ENCODE measurements at places on chromosomes 11 and 22.

- no peak for DNase-seq
These were observed at the start of gene ACCSL for GRCh38 chr11:44047931-44048431. Gene ACCSL (plus strand): TSS chr11:44047981. CDS start chr11:44048037, 56 bp downstream.

DNA sequence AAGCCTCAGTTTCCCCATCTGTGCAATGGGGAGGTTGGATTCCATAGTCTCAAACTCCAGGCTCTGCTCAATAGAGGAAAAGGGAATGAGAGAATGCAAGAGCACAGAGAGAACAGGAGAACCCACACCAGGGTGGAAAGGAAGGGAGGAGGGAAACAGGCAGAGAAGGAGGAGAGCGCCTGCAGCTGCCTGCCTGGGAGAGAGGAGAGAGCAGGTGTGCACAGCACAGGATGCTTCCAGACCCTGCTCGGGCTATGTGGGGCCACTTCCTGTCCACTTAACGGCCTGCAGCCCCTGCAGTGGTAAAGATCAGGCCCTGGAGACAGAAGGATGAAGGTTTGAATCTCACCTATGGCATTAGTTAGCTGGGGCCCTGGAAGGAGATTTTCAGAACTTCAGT, 12.3 kb downstream of the LRRC32 start:
- DNase-seq, result no peak

GRCh38 chr11:3165152-3165705, at the start of gene OSBPL5:
Gene OSBPL5 (minus strand): TSS chr11:3165310. CDS start chr11:3129148, 36,162 bp downstream.
- DNase-seq, result no peak

GRCh38 chr22:32222991-32223390, 18.1 kb upstream of the RFPL2 start:
- no peak for DNase-seq

DNA sequence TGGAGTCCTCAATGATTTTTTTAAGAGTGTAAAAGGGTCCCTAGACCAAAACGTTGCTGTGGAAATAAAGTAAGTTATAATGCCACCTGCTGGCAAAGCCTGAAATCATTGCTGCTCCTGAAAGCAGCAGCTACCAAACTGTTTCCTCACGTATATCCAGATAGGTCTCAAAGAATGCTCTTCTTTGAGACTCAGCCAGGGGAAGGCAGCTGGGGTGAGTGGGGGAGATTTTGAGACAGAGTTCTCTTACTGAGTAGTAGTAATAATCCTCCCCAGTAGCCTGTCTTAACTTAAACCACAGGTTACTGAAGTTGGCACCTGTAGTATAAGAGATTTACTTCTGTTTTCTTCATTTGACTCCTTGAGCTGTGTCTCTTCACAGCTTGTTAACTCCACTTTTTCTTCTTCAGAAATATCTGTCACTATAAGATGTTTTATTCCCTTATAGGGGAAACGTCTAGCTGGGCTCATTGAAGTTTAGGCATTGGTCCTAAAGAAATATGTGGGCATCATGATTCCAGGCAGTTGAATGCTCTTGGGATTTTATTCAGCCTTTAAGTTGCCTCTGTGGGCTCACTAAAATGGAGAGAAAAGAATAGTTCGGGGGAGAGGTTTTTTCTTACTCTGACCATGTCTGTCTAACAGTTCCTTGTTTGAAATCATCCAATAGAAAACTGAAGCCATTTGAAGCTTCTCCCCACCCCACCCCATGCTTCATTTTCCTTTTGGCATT, 77.9 kb downstream of the BTBD10 start:
- no peak for DNase-seq

DNA sequence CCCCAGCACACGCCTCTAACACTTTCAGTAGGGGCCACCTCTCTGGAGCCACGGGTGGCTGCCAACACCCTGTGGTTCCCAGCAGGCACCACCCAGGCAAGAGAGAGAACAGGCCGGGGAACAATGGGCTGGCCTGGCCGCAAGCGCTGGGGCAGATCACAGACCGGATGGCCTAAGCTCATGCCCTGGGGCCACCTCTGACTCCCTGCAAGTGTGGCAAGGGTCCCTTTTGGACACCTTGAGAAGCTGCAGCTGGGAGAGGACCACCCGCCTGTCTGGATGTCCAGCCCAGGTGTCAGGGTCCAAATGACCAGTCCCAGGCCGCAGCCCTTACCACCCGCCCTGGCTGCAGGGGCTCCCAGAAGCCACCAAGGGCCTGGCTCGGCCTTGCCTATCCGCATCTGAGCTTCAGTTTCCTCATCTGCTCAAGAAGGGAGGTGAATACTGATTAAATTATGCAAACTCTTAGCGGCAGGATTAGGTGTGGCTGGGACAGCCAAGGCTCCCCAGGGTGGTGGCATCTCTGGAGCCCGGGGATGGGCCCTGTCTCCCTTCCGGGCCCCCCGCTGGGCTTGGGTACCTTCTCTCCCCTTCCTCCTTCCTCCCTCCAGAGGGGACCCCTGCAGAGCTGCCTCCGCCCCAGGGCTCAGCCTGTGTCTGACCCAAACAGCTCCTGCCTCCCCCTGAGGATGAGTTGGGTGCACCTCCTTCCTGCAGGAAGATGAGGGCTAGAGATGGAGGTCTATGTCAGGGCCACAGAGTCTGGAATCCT, 785 bp upstream of the SUSD2 start:
- no peak for DNase-seq

- DNase-seq, result no peak
These were observed 3.6 kb upstream of the SLC15A3 start for GRCh38 chr11:60955571-60955970.

GRCh38 chr11:57890521-57890920, 128.9 kb downstream of the CTNND1 start:
- no peak for DNase-seq

DNA sequence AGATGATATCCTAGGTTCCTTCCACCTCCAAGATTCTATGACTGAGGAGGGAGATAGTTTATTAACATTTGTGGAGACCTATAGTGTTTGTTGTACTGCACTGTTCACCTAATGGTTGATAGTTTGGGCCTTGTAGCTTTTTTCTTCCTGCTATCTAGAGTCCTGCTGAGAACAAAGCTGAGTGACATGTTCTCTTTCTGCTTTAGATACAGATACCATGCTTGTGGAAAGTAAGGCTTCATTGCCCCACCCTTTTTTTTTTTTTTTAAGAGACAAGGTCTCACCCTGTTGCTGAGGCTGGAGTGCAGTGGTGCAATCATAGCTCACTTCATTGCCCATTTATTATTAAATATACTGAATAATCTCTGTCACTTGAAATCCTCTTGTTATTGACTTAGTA, 12.3 kb downstream of the DLAT start:
- no peak for DNase-seq

DNA sequence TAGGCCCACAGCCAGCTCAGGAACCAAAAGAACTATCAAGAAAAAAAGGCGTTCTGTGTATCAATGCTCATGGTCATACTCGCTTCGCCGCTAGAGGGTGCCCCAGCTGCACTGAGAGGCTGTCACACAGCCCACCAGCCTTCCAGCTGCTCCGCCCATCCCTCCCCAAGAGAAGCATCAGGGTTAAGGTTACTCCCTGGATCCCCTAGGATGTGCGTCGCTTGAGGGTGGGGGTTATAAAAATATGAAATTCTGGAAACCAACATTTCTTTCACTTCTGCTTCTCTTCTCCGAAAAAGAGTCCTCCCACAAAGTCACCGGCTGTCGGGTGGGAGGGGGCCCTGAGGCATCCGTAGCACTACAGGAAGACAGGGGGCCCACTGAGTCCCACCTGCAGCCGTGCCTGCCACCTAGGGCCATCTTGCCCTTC, 1.7 kb downstream of the CBX6 start:
- DNase-seq, result peak; percentile 58

- no peak for DNase-seq
These were observed 516.6 kb downstream of the FAM181B start for GRCh38 chr11:82216927-82217570.

DNA sequence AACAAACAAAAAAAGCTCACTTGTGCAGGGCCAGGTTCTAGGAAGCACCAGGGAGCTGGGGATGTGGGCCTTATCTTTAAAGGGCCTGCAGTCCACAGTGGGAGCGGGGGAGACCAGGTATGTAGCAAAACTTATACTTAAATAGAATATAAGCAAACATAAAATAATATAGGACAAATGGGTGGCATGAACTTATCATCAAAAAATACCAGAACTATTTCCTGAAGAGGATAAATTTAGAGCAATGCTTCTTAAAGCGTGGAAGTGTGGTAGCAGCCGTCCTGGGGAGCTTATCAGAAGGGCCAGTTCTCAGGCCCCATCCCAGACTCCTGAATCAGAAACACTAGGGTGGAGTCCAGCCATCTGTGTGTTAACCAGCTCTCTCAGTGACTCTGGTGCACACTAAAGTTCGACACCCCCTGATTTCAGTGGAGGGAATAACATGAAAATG, 9.3 kb downstream of the VPS26B start:
- no peak for DNase-seq

- DNase-seq, result no peak
These were observed 91.8 kb downstream of the FAM76B start for GRCh38 chr11:95697614-95698408.

DNA sequence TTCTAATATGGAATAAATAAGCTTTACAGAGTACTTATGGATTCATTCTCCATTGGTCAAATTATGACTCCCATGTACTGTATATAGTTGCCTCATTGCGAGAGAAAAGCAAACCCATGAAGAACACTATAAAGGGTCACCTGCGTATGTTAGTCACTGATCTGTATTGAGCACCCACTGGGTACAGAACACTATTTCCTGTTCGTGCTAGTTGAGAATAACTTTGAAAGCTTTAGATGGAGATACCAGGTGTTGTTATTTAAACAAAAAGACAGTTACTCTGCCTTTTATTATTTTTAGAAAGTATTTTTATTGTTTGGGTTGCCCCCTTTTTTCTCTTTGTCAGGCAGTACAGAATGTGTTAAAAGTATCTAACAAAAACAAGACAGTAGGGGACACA, 79.9 kb downstream of the DEUP1 start:
- DNase-seq, result no peak

- no peak for DNase-seq
These were observed 75.9 kb upstream of the SEPTIN5 start for GRCh38 chr22:19638282-19639015.

DNA sequence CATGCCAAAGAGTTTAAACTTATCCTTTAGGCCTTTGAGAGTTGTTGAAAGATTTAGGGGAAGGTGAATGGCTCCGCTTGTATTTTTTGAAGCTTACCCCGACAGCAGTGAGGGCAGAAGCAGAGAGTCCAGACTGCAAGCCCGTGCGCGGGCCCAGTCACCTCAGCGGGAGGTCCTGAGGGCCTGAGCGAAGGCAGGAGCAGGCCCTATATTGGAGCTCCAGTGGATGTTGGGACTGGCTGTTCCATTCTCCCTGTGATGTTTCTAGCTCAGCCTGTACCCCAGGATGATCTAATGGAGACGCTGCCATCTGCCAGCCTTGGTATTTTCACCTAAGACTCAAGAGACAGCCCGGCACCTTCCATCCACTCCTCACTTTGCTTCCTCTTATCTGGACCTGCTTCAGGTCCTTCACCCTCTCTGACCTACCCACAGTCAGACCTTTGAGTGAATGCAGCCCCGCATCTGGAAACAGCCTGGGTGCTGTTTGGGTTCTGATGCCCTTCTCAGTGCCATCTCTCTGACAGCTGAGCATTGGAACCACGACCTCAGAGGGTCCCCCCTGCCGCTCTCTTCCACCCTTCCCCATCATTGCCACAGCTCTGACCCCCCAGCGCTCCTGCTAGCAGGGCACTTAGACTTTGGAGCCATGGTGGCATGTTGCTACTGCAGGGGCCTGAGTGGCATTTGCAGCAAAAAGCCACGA, 628.2 kb upstream of the CADM1 start:
- DNase-seq, result no peak

DNA sequence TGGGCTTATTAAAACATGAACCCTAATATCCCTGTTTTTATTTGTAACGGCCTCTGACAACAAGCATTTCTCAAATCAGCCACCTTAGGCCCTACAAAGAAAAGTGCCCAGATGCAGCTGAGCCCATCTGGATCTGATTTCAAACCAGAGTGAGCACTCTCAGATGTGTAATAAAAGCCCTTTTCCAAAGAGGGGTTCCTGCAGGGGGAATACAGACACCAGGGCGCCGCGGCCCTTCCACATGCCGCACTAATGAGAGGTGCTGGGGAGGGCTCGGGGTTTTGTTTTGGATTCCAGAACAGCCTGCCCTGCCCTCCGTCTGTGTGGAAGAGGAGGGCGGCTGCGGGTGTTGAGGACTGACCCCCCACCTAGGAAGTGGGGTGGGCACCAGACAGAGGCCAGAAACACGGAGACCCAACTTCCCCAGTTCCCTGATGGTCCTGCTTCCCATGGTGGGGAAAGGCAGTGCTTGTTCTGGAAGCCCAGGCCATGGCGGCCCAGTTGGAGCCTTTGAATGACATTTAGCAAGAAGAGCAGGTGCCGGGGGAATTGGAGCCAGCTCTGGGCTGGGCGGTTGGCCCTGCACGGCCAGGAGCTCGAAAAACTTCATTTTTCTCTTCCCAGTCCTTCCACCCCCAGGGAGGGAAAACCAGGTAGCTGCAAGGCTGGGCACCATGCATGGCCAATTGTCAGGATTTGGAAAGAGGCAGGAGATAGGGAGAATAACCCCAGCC, 63.7 kb downstream of the MACROD1 start:
- no peak for DNase-seq

- no peak for DNase-seq
These were observed 85.0 kb upstream of the EIF3D start for GRCh38 chr22:36613958-36614357.

DNA sequence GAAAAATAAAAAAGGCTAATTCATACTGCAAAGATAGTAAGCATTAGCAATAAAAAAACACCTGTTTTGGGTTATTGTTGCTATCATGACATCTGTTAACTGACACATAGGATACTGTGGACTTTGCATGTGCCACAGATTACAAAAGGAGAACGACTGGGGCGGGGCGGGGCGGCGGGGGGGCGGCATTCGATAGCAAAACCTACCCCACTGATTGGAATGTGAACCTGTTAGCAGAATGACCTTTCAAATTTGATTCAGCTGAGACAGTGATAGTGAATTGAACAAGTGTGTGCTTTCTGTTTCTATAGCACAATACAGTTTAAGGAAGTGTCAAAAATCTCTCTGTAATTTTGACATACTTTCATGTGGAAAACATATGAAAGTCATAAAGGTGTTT, 14.9 kb downstream of the MMP20 start:
- DNase-seq, result no peak

DNA sequence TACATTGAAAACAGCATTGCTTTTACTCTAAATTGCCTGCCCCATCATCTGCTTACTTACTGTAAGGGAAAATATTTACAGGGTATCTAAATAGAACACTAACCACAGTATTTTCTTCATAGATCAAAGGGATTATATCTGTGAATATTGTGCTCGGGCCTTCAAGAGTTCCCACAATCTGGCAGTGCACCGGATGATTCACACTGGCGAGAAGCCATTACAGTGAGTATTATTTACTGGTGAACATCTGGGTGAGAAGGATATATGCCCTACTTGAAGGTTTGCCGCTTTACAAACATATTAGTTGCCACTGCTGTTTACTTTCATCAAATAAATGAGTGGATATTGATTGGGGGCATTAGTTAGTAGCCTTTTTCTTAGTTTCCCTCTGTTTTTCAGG, 5.9 kb upstream of the CNTF start:
- DNase-seq, result no peak

- DNase-seq, result no peak
These were observed 3.0 kb upstream of the APOL4 start for GRCh38 chr22:36204632-36205015.
